RPMI7951 (cell line): ENCODE measurements at places on chromosomes 6 and 20. TPM values are rescaled to one million over a fixed set of nuclear protein-coding genes. Genes with fewer than 3 reads are reported as not detected.

- no peak for DNase-seq
These were observed 3.7 kb downstream of the ENPP1 start for GRCh38 chr6:131811500-131811899.

DNA sequence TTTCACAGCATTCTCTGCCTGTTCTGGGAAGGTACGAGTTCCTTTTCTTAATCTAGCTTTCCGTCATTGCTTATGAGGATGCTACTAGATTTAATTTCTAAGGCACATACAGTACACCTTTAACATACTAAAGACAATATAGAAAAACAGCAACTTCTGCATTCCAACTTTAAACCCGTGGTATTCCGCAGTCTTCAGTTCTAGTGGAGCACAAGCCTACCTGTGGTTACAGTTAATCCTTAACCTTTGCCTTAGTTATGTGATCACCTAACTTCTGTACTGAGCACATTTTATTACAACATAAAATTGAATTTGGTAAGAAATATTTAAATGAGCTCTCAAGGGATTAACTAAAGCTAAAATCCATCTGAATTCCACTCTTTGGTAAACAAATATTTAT is 289.5 kb downstream of the BTBD9 start:
- no peak for DNase-seq

GRCh38 chr20:26205350-26205749 is 508.7 kb upstream of the ZNF337 start:
- DNase-seq: no peak

GRCh38 chr6:85353012-85353411 is 96.9 kb upstream of the NT5E start:
- DNase-seq: no peak

DNA sequence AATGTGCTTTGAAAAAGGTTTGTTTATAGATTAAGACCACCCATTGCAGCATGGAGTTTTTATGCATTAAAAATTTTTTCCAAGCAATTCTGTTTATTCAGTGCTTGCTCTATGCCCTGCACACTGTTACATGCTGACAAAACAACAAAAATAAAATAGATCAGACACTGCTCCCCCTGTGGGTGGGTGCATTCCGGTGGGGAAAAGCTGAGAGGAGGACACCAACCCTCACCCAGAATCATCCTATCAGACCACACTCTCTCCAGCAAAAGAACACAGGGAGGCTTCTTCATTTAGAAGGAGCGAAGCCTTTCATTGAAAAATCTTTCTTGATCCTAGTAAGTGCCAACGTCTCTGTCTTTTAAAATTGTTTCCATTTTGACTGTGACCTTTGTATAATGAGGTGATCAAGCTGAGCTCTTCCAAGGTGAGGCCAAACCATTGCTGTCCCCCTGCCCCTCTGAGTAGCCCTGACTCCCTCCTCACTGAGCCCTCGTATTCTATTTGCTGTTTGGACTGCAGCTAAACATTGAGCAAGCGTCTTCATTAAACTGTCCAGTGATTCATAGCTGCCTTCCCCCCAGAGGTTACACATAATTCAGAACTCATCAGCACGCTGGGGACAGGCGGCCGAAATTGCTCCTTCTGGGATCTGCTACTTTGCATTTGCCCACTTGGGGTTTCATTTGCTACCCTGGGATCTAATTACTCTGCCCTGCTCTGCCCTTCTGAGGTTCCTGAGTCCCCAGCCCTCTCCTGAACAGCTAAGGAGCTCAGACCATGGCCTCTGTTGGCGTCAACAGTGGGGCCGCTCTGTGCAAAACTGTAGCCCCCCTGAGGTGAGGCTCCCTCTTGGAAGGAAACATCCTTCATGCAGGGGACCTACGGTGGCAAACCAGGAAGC is 102.4 kb downstream of the F13A1 start:
- peak; percentile 3 for DNase-seq

- no peak for DNase-seq
These were observed 978 bp downstream of the AURKA start for GRCh38 chr20:56391037-56391436.

Gene GINS1
- total RNA-seq: 31.0 and 42.7 TPM in 2 replicates

Gene HLA-DRB5
- not detected in 2 replicates for total RNA-seq

Gene SEL1L2
- total RNA-seq: not detected in 2 replicates

Gene DPM1
- total RNA-seq: 188 and 215 TPM in 2 replicates
